ENCODE measurements at places on chromosomes 5 and 9.

DNA sequence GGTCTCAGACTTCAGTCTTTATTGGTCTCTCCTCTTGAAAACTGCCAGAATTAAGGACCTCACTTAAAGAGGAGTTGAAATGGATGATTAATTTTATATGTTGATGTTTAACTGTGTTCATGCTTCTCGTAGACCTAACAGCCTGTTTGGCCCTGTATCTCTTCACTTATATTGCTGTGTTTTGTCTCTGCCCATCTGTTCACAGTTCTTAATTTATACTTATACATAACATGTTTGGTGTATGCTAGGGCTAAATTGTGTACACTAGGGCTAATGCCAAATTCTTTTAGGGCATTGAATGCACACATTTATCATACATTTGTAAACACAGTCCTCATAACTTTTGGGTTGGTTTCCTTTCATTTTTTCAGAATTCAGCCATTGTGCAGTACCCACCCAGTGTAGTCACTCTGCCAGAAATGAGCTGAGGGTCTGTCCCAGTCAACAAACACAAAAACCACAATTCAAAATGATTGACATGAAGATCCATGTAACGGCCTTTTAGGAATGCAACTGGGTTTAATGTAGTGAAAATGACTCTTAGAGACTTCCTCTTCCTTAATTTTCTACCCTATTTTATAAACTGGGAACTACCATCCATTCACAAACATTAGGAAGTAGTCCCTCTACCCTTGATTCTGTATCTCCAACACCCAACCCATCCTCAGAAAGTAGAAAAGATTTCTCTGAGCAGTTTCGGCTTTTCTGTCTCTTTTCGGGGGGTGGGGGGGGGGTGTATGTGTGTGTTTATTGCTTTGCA, 668.8 kb upstream of the KLF4 start:
- no peak for DNase-seq

DNA sequence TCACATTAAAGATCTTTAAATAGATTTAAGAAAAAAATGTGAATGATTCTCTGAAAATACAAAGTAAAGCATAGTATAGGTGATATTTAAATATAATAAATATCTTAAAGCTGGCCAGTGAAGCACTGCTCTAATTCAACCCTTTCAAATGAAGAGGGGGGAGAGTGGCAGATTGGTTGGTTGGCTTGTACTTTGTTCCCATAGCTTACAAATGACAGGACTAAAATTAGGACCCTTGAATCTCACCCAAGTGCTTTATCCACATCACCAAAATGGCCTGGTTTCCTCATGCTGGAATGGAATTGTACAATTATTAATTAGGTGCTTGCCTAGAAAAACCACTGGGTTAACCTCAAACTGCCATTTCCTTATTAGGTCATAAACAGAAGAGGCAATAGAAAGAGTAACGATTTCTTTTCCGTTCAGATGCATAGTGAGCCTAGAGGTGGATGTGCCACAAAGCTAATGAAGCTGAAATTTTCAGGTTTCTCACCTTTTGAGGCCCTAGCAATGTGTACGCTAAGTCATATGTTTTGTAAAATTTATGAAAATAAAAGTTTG, 354.5 kb upstream of the CDH6 start:
- no peak for DNase-seq

- DNase-seq, result no peak
Observed at GRCh38 chr9:92846662-92847145, 31.1 kb downstream of the ZNF484 start.

GRCh38 chr5:113660206-113660605, 146.7 kb downstream of the YTHDC2 start:
- no peak for DNase-seq

GRCh38 chr9:109017061-109017460, 3.8 kb upstream of the CTNNAL1 start:
- DNase-seq, result no peak

DNA sequence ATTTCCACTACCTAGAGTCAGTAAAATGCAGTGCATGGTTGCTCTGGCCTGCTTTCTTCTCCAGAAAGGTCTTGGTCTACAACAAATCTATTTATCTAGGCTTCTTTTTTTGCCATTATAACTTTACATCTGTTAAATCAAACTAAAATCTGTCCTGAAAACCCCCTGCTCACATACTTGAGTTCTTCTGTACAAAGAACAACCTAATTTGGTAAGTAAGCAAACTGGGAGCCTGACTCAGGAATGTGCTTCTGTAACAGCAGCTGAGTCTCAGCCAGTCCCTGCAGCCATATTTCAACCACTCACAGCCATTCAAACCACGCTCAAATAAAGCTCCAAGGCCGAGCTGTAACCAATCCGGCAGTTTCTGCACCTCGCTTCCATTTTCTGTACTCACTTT, 95.8 kb downstream of the PLPP1 start:
- no peak for DNase-seq

All from amygdala (tissue), 56 donors.